NCI-H2081 (cell line): ENCODE measurements at places on chromosomes 6 and 20.

DNA sequence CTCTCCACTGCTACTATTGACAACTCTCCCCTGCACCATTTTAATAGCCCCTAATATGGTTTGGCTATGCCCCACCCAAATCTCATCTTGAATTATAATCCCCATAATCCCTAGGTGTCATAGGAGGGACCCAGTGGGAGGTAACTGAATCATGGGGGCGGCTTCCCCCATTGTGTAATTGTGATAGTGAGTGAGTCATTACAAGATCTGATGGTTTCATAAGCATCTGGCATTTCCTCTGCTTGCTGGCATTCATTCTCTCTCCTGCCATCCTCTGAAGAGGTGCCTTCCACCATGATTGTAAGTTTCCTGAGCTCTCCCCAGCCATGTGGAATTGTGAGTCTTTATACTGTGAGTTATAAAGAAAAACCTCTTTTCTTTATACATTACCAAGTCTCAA is 74.1 kb upstream of the TCF21 start:
- no peak for DNase-seq

DNA sequence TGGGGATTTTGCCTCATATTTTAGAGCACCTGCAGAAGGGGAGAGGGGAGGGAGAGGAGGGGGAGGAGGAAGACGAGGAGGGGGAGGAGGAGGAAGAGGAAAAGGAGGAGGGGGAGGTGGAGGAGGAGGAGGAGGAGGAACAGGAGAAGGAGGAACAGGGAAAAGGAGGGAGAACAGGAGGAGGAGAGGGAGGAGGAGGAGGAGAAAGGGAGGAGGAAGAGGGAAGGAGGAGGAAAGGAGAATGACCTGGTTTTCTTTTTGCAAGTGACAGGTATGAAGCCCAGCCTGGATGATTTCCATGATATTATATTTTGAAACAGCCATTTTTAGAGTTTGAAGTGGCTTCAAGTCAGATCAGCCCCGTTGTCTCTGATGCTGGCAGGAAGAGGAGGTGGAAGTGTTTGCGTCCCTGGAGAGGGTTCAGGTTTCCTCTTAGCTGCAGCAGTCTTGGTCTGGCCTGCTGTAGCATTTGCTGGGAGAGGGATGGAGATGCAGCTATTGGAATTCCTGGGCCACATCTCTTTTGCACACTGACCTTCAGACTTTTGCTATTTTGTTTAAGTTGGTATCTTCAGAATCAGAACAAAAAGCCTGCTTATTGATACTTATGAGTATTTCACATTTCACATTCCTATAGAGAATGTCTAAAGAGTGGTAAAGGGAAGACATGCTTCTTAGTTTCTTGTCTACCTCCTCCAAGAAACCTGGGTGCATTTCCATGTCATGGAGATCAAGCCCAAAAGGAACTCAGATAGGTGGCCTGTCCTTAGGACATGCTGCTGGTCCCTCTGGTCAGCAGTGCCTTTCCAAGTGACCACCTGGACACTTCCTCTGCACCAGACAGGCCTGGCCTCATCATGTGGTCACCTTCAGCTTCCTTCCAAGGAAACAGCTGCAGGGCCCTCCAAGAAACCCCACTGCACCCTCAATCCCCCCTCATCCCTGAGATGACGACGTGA is 54.3 kb upstream of the IYD start:
- no peak for DNase-seq

DNA sequence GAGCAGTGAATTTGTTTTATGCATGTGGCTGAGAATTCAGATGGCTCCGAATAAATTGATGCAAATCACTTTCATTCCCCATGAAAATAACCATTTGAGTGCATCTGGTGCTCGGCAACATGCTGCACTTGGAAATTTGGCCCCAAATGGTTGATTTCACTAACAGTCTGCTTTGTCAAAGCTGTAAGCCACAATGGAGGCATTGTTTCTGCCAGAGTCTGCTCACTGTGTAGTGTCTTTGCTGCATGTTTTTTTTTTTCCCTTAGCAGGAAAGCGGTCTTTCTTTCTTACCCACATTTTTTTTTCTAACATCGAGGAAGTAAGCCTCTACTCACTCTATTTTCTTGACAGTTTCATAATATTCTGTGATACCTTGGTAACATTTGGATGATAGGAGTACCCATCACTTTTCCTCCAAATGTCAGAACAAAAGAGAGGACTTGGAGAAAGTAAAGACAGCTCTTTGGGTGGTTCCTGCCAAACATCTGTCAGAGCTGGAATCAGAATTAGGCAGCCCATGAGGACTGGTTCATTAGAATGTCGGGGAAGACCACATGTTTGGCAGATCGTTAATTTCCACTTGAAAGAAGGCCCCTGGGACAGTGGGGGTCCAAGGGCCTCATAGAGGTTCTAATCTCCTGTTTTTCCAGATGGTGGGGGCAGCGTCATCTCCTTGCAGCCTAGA is 149.5 kb downstream of the DOK5 start:
- DNase-seq = no peak

DNA sequence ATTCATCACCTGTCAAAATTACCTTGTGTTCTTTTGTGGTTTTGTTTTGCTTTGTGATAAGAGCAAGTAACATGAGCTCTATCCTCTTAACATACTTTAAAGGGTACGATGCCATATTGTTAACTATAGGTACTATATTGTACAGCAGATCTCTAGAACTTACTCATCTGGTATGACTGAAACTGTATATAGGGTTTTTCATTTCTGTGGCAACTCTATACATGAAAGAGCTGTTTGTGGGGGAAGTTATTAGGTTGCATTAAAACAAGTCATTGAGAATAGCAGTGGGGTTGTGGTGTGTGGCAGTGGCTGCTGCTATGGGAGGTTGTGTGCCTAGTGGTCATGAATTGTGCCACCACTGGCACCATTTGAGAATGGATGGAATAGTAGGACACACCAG is 268.4 kb downstream of the KCNQ5 start:
- DNase-seq = no peak

- no peak for DNase-seq
These were observed 25.9 kb downstream of the PYGB start for GRCh38 chr20:25273541-25274358.

DNA sequence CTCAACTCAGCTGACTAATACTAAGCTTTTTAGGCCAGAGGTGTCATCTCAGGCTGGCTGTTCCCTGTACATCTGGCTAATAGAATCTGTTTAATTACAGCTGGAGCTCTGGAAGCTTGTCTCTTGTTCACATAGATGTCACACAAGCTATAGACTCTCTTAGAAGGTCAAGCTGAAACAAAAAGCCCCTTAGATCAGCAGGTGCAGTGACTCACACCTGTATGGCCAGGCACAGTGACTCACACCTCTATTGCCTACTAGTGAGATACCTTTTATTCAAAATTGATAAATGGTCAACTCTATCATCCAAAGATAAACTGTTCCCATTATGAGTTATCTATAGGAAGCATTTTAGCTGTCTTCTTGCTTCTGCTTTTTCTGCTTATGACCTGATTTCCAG is 29.9 kb upstream of the MTHFD1L start:
- DNase-seq = no peak

DNA sequence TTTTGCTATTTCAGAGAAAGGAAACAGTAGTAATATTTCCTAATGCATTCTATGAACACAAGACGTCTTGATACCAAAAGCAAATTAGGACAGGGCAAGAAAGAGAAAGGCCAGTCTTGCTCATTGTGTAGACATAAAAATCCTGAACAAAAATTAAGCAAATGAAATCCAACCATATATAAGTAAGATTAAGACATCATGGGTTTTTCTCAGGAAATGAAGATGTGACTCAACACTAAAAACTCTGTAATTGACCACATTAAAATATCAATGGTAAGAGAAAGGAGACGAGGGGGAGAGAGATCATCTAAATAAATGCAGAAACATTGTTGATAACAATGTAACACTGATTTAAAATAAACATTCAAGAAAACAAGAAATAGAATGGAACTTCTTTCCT is 205.4 kb downstream of the SOD2 start:
- DNase-seq = no peak

GRCh38 chr6:106244521-106244920 is 81.0 kb downstream of the ATG5 start:
- DNase-seq = no peak

- no peak for DNase-seq
These were observed 104.4 kb upstream of the TENT5A start for GRCh38 chr6:81856872-81857271.

- DNase-seq = no peak
These were observed 50.7 kb downstream of the EZR start for GRCh38 chr6:158768436-158768835.

DNA sequence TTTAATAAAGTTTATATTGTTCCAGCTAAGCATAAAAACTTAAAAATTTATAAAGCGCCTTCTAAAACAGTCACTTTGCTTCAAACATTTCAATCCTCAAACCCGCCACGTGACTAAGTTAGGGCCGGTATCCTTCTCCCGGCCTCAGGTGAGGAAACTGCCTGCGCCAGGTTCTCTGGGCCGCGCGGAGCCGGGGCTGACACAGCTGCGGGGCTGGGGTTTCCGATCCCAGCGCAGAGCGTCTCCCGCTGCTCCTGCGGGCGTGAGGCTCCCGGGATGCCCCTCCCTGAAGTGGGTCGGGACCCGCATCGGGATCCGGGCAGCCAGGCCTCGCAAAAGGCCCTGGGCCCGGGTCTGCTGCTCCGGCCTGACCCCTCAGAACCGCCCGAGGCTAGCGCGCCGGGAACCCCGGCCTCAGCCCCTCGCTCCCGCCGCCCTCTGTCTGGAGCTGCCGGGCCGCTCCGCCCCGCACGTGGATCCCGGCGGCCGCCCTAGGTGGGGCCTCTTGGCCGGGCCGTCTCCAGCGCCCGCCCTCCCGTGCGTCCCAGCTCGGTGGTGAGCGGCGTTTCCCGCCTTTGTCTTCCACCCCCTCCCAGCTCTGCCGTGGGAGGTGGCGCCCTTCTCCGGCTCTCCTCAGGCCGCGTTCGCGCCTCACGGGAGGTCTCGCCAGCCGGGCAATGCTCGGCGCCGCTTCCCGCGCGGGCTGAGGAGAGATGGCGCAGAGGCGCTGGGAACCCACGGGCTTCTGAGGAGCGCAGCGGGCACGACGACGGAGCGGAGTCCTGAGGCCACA is 267.9 kb downstream of the DLL1 start:
- DNase-seq = no peak

- no peak for DNase-seq
These were observed 19.7 kb upstream of the TAGAP start for GRCh38 chr6:159064477-159064876.

DNA sequence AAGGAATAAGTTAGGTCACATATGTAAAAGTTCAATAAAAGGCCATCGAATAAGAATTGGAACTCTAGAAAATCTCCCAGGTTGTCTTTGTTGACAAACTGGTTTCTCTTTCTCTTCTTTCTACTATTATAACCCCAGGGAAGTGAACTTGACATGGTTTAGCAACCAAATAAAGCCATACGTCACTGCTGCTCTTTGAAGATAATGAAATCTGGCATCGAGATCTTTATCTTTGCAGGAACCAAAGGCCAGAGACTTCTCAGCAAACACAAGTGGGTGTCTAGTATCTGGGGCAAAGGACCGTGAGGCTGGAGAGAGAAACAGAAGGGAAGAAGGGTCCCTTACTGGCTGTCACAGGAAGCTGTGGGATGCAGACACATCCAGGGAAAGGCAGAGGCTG is 286.7 kb upstream of the CDYL start:
- DNase-seq = no peak

- no peak for DNase-seq
These were observed 240.6 kb upstream of the RAB32 start for GRCh38 chr6:146302994-146303393.

DNA sequence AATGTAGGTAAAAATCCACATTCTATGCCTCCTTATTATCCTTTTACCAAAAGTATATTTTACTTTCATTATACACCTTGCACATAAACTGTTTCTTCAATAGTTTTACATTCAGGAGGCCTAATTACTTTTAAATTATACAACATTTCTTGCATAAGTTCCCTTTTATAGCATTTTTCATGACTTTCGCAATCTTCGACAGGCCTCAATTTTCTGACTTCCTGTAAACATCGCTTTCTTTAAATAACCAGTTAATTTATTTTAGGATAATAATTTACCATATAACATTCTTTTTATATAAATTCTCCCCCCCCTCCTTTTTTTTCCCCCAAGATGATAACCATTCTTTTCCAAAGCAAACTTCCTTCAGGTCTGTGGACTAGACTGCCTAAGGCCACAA is 9.2 kb downstream of the SLC35A1 start:
- DNase-seq = no peak

DNA sequence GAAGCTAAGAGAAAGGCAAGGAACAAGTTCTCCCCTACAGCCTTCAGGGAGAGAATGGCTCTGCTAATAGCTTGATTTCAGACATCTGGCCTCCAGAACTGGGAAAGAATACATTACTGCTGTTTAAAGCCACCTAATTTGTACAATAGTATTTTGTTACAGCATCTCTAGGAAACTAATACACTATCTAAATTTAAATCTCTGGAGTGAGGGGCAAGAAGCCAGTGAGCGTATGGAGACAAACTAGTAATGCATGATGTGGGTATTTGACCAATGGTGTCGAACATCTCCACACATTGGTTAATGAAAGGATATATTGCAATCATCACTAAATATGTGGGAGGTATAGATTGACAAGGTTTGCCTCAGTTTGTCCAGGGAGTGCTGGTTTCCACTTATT is 451.5 kb downstream of the EPM2A start:
- no peak for DNase-seq

DNA sequence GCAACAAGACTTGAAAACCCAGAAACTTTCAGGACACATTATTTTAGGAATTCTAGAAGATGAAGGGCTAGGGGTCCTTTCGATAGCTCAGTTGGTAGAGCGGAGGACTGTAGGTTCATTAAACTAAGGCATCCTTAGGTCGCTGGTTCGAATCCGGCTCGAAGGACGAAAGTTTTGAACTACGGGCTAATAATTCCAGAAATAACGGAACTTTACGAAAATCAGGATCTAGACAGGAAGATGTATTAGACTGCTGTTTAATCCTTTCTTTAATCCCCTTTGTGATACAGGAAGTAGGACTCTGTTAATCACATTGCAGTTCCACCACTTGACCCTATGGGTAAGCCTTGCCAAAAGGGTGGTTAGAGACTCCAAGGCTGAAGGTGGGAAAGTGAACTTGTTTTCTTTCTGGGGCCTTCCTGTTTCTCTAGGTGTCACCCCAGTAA is 21.2 kb upstream of the ABT1 start:
- no peak for DNase-seq

DNA sequence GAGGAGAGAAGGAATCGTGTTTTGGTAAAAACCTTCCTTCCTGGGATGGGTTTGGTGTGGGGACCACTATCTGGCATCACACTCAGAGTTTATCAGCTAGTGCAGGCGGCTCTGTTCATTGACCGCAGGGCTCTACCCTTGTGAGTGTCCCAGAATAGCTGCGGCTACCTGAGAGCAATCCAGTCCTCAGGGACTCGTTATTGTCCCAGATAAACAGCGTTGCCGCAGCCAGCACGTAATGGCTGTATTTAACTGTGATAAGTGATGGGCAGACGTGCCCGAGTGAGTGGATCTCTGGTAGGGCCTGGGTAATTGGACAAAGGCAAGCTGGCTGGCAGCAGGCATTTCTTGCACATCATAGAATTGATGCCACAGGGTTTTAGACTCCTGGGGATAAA is 163.3 kb downstream of the SOBP start:
- DNase-seq = peak; percentile 60

DNA sequence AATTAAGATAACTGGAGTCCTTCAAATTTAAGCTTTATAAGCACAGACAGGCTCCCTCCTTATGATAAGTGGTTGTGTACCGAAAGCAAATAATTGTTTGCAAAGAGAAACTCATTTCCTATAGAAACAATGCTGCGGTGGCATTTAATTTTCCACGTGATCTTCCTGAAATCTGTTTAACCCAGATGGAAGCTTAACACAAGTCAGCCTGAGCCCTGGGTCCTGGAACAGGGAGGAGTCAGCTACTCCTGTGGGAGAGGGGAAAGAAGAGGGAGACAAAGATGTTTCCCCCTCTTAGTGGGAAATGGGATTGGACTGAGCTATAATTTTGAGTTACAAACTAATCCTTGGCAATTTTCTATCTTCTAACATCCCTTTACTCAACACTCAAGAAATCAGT is 136.5 kb downstream of the ELOVL4 start:
- peak; percentile 91 for DNase-seq
